ENCODE measurements at places on chromosomes 6 and 20.

GRCh38 chr20:1783245-1783644 is 112.0 kb upstream of the SIRPA start:
- no peak for DNase-seq

- DNase-seq: no peak
Measured at GRCh38 chr6:6482256-6482655, 106.3 kb upstream of the LY86 start.

GRCh38 chr6:90610301-90610750 is 23.5 kb upstream of the MAP3K7 start:
- no peak for DNase-seq

GRCh38 chr6:80535914-80536565 is 429.6 kb downstream of the BCKDHB start:
- DNase-seq: no peak

DNA sequence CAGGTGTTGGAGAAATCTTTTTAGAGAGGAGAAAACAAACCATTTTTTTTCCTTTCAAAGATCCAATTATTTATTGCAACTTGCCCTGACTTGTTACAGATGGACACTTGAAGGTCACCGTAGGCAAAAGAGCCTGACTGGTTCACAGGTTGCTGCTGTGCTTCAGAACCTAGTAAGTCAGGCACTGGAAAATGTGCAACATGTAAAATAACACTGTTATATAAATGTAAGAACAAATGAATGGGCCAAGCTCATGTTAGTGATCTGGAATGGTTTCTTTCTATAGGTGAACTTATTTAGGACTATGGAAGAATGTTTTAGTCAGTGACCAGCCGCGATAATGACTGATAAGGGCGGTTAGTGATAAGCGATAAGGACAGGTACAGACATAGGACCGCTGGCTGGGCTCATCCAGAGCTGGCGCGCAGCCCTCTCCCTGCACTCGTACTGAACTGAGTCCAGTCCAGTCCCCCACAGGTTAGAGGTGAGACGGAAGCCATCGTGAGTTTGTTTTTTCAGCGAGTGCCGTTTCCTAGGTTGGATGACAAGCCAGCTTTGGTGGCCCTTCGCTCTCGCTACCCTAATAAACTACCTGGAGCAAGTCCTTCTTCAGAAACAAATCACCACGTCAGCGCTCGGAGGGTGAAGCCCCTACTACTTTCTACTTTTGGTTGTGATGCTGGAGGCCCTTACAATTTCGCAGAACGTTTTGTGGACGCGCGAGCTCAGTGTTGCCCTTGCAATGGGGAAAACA is 94.4 kb upstream of the PRDM1 start:
- peak; percentile 40 for DNase-seq

- DNase-seq: peak; percentile 50
Measured at GRCh38 chr20:54199721-54200176, 8.1 kb upstream of the PFDN4 start.

- no peak for DNase-seq
Measured at GRCh38 chr6:51778666-51779065, 308.7 kb downstream of the PKHD1 start.

DNA sequence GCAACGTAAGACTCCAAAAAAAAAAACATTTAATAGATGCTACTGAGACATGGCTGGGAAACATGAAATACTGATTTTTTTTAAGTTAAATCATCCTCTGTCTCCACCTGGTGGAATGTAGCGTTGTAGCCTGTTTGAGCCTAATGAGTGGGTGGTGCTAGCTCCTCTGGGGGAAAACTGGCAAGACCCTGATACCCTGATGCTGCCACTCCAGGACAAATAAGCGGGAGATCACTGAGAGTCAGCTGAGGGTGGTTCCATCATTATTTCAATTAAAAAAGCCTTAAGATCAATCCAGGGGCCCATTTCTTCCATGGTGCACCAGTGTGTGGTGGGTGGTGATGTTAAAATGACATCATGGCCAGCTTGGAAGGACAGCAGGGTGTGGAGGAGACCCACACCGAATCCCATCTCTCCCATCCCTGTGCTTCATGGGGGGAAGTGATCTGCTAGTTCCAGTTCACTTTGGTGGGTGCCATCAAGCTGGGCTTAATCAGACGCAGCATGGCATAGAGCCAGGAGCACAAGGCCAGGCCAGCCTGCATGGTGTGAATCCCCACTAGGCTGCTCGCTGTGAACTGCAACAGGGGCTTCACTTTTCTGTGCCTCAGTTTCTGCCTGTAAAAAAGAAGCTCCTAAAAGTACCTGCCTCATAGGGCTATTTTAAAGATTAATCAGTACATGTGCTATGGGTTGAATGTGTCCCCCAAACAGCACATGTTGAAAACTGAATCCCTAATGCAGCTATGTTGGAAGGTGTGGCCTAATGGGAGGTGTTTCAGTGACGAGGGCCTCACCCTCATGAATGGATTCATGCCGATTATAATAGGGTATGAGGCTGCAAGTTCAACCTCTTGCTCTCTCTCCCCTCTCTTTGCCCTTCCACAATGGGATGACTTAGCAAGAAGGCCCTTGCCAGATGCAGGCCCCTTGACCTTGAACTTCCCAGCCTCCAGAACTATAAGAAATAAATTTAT is 13.0 kb upstream of the MRPS10 start:
- no peak for DNase-seq

GRCh38 chr6:10080561-10080960 is 334.3 kb downstream of the TFAP2A start:
- DNase-seq: no peak

DNA sequence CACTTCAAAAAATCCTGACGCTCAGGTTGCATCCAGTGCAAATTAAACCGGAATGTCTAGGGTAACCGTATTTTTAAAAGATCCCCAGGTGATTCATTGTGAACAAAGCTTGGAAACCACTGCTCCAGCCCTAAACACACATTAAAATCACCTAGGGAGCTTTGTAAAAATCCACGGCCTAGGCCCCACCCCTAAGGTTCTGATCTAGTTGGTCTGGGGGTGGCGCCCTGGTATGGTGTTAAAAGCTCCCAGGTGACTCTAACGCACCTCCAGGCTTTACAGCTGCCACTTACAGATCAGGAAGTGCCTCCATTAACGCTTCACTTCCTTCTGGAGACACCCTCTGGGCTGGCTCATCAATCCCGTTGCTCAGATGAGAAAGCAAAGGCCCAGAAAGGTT is 92.2 kb downstream of the GRM4 start:
- no peak for DNase-seq

- no peak for DNase-seq
Measured at GRCh38 chr20:37302981-37303380, 13.5 kb downstream of the MANBAL start.

GRCh38 chr6:31572041-31572911 is at the start of gene LTA:
Gene LTA, plus strand, starts transcription at chr6:31572289. Its CDS starts 454 bp downstream, at chr6:31572743.
- DNase-seq: no peak

- peak; percentile 56 for DNase-seq
Measured at GRCh38 chr6:167350731-167351655, 26.1 kb downstream of the TTLL2 start.

DNA sequence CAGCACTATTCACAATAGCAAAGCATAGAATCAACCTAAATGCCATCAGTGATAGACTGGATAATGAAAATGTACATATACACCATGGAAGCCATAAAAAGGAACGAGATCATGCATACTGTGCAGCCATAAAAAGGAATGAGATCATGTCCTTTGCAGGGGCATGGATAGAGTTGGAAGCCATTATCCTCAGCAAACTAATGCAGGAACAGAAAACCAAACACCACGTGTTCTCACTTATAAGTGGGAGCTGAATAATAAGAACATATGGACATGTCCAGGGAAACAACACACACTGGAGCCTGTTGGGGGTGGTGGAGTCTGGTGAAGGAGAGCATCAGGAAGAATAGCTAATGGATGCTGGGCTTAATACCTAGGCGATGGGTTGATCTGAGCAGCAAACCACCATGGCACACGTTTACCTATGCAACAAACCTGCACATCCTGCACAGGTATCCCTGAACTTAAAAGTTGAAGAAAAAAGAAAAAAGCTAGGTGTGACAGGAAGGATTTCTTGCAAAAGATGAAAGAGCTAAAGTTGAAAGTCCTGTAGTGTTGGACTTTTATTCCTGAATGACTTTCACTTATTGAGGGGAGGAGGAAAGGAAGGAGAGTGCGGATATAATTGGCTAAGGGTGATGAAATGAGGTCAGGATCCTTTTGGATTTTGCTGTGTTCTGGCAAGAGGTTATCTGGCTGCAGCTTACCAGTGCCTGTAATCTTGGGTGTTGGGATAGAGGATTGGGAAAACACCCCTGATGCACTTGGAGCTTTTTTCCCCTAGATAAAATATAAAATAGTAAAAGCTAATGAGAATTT is 8.5 kb downstream of the TRMT11 start:
- DNase-seq: no peak

GRCh38 chr20:1275919-1276318 is 9.8 kb downstream of the SNPH start:
- no peak for DNase-seq

DNA sequence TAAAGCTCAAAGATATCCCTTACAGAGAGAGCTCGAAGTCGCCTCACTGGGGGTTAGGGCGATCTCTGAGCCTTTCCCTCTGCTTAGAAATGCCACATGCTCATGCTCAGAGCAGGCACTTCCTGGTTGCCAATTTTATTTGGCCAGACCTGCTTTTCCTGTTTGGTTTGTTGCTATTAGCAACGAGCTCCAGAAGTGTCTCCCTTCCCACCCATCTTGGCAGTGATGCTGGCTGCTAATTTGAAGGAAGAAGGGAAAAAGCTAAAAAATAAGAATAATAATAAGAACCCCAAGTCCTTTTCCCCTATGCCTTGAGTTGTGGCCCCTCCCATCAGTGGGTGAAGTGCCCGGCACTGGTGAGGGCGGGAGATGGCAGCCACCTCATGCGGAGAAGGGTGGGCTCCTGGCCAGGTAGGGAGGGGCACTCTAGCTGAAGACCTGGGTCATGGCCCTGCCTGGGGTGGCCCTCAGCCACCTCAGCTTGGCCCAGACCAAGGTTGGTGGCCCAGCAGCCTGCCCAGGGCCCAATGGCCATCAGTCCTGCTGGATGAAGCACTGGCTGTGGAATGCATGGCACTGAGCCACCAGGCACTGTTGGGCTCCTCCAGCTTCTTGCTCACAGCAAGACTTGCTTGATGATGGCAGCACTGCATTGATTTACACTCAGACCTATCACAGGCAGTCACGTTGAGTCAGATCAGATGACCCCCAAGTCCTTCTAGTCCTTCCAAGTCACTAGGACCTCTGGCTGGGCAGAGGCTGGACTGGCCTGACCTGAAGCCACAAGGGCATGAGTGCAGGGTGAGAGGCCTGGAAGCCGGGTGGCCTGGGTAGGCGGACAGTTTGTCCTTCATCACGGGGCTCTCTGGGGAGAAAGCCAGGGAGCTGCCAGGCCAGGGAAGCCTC is 79.0 kb downstream of the SYNJ2 start:
- DNase-seq: no peak

- DNase-seq: no peak
Measured at GRCh38 chr6:146355521-146356100, 188.0 kb upstream of the RAB32 start.

DNA sequence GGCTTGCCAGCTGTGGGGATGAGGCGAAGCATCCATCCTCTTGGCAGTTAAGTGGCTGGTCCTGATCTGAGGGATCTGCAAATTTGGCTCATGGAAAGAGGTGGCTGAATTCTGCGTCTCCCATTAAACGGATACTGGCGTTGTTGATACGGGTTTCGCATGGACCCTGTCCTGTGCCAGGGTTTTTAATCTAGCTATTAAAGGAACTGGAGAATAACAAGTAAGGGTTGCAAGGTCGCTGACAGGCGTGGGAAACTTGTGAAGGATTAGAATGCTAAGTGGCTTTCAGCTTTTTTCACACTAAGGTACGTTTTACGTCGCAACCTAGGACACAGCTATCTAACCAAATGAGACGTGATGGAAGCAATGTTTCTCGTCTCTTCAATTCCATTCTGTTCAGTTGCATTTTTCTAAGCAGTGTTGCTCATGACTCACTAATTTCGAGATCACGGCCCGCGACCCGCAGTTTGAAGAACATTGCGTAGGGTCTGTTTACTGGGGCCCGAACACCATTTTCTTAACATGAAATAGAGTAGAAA is 852 bp downstream of the GMNN start:
- no peak for DNase-seq

DNA sequence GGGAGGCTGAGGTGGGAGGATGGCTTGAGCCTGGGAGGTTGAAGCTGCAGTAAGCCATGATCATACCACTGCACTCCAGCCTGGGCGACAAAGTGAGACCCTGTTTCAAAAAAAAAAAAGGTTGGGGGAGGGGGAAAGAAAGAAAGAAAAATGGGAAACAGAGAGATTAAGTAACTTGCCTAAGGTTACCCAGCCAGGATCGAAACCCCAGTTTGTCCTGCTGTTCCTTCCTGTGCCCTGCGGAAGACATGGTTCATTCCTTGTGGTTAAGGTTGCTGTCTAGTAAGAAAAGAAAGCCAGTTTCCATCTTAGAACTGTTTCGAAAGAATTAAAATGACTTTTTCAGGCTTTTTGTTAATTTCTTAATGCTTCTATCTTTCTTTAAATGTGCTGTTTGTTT is 29.8 kb downstream of the C6orf89 start:
- DNase-seq: no peak

GRCh38 chr20:49661560-49662329 is 51.9 kb downstream of the B4GALT5 start:
- DNase-seq: no peak

DNA sequence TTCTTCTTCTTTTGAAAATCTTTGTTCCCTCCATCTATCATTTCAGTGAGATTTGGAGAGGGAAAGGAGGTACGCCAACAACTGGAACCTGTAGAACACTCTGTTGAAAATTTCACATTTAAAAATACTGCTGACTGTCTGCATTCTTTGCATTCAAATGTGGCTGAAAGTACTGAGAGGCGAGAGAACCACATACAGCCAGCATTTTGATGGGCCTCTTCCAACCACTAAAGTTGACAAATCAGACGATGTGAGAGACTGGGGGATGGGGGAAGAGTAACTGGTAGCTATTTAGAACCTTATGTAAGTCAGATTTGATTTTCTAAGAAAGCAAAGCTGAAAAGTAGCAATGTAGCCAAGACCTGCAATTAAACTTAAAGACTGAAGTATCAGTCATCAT is 77.5 kb downstream of the FKBP5 start:
- no peak for DNase-seq

DNA sequence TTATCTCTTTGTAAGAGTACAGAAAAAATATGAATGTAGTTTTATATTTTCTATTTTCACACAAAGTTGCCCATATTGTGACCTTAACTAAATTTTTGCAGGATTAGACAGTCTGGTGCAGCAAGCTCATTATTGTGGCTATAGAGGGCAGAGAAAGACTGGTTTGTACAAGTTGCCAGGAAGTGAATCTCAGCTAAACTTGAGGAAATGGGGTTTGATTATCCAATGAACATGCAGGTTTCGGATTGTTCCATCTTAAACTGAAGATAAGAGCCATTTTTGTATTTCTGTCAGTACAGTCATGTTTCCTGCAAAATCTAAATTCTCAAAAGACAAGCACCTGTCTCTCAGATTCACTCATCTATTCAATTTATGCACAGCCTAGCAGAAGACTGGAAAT is 390.9 kb downstream of the MMUT start:
- DNase-seq: no peak

All from AML-193 (cell line).